ENCODE measurements at places on chromosomes 7 and 10.
A peak's percentile ranks its signal among the peaks of the same experiment; 100 is the strongest.

DNA sequence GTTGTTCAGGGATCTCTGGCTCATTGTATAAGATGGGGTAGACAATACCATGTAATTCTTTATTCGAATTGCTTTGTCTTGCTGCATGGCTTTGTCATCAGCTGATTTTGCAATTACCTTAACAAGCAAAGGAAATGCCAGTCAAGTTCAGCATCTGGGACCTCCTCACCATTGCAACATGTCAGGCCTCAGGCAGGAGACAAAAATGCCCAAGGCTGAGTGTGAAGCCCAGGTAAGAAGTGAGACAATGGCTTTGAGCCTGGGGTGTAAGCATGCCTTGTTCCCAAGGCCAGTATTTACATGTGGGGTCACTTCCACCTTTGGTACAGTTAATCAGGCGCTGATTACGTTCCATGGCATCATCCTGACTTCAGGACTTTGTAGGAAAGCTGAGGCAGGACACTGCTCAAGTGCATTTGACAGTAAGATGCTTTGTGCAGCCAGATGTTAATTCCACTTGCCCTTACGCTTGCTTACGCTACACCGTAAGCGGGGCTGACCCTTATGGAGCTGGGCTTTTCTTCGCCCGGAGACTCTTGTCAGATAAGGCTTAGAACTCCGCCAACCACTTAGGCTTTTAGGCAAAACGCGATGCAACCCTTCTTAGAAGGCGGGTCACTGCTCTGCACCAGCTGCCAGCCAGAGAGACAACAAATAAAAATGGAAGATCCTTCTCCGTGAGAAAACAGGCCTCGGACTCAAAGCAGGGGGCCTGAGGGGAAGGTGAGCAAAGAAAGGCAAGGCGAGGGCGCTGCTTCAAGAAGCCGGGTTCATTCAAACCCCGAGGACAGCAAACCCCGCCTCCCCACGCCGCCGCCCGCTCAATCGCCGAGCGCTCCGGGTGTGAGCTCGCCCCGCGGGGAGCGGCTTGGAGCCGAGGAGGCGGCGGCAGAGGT is 1.3 kb upstream of the SP4 start:
- DNase-seq: no peak

DNA sequence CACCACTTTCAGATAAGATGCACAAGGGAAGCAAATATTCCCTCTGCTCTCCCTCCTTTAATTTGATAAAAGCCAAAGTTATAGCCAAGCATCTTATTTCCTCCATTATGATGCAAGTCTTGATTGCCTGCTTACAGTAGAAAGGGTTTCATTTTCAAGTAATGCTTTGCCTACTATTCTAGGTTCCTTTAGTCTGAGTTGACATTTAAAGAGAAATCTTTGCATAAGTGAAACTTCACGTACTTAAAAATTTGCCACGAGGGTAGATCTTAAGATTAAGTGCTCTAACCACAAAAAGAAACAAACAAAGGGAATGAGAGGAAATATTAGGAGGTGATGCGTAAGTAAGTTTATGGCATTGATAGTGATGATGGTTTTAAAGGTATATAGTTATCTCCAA is 78.1 kb upstream of the VWDE start:
- DNase-seq: no peak

- DNase-seq: peak; percentile 21
Measured at GRCh38 chr7:17706734-17707133, 233.6 kb downstream of the SNX13 start.

DNA sequence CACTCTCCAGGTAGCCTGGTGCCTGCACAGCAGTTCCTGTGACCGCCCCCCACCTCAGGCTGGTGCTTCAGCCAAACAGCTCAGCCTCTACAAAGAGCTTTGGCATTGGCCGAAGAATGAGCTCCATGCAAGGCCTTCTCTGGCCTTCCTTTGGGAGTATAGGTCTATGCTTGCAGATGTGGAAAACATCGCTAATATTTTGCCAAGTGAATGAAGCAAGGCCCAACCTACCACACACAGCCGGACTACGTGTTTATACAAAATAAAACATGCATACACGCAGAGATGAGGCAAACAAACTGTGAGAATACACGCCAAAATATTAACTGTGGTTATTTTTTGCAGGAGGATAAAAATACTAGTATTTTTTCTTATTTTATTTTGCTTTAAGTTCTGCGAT is 416.2 kb upstream of the C7orf33 start:
- DNase-seq: no peak

Measured in bone marrow (tissue), 2 donors.